ENCODE measurements at places on chromosomes 7 and 10.

DNA sequence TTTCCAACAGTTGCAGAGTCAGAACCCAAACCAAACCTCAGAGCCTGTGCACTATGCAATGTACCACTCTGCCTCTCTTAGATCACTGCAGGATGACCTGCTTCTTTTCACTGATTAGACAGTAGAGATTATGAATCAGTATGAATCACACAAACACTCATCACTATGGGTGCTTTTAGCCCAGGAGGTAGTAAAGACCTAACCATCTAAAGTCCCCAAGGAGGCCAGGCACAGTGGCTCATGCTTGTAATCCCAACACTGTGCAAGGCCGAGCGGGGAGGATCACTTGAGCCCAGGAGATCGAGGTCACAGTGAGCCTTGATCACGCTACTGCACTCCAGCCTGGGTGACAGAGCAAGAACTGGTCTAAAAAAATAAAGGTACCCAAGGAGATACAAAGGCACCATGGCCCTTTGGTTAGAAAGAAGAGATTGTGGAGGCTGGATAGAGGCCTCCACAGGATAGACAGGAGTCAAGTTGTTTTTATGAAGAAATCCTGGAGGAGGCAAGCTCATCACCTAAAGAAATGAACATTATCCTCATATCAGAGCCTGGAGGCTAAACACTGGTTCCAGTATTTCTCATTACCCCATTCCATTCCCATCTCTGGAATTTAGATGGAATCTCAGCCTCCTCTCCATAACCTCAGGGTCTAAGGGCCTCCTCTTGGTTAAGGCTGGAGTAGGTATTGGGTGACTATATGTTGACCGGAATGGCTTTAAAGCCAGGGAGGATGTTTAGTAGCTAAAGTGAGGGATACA is 12.9 kb downstream of the SEC31B start:
- DNase-seq: peak; percentile 29

DNA sequence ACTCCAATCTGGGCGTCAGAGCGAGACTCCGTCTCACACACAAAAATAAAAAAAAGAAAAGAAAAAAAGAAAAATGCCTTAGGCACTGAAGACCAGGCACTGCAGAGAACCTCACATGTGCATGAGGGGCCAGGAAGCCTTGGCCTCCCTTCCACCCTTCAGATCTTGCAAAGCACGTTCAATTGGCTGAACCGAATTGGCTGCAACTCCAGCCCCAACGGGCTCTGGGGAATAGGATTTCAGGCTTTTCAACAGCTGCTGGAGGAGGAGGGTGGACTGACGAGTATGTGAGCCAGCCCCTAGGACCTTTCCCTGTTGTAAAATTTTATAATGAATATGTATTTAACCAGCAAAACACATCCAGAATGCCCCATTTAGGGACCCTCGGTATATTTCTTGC is 16.7 kb downstream of the TMEM120A start:
- DNase-seq: peak; percentile 38

GRCh38 chr10:111988646-111989045 is 194.9 kb downstream of the GPAM start:
- no peak for DNase-seq

- peak; percentile 8 for DNase-seq
These were observed 1.8 kb downstream of the CCDC6 start for GRCh38 chr10:59904426-59905065.

- DNase-seq: no peak
These were observed 113.2 kb upstream of the IFRD1 start for GRCh38 chr7:112336936-112337576.

Measured in adipocyte (in vitro differentiated cells).